ENCODE measurements at places on chromosomes 6 and 20. TPM values are rescaled to one million over a fixed set of nuclear protein-coding genes. Genes with fewer than 3 reads are reported as not detected.
A peak's percentile ranks its signal among the peaks of the same experiment; 100 is the strongest.

DNA sequence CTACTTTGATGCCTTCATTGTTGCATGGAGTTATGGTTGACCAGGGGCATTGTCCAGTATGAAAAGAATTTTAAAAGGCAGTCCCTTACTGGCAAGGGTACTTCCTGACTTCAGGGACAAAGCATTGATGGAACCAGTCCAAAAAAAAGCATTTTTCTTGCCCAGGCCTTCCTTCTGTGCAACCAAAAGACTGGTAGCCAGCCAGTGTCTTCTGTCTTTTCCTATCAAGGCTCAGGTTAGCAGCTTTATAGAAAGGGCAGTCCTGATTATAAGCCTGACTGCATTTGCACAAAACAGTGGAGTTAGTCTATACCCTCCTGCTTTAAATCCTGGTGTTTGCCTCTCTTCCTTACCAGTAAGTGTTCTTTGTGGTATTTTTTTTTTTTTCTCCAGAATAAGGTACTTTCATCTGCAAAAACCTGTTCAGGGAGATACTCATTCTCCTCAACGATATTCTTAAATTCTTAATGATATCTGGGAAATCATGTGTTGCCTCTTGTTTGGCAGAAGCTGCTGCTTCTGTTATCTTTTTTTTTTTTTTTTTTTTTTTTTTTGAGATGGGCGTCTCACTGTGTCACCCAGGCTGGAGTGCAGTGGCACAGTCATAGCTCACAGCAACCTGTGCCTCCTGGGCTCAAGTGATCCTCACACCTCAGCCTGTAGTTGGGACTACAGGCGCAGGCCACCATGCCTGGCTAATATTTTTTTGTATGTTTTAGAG, 33.9 kb downstream of the SCAF8 start:
- H3K4me1 ChIP-seq: peaks cover 79% of the 10 kb centered on the region
- H3K27me3 ChIP-seq: no peaks in the 10 kb centered on the region
- peaks cover 36% of the 10 kb centered on the region for H3K36me3 ChIP-seq
- H3K27ac ChIP-seq: no peak overlapping the region
- DNase-seq: no peak
- no peak overlapping the region for H3K4me3 ChIP-seq

DNA sequence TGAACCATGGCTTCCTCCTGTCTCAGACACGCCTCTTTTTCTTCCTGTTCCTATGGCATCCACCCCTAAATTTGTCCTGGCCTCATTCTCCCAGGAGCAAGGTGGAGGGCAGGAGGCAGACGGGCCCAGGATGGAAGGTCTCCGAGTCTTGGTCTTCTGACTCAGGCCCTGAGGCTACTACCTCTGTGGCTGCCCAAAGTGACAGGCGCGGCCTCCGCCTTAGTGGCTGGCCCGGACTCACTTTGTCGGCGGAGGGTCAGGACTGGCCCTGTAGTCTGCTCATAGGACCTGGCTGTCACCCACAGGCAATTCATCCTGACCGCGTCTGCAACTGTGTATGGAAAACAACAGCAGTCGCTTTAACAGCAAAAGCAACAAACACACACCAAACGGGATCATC, 263.1 kb upstream of the SUPT3H start:
- no peaks in the 10 kb centered on the region for H3K36me3 ChIP-seq
- no peaks in the 10 kb centered on the region for H3K27me3 ChIP-seq
- H3K27ac ChIP-seq: no peak overlapping the region
- no peak for DNase-seq
- H3K4me3 ChIP-seq: no peak overlapping the region

Gene PHACTR3
- total RNA-seq: not detected

Gene TBXT
- total RNA-seq: 0.10 TPM

Gene OVOL2
- not detected for total RNA-seq

Gene PTCRA
- not detected for total RNA-seq

DNA sequence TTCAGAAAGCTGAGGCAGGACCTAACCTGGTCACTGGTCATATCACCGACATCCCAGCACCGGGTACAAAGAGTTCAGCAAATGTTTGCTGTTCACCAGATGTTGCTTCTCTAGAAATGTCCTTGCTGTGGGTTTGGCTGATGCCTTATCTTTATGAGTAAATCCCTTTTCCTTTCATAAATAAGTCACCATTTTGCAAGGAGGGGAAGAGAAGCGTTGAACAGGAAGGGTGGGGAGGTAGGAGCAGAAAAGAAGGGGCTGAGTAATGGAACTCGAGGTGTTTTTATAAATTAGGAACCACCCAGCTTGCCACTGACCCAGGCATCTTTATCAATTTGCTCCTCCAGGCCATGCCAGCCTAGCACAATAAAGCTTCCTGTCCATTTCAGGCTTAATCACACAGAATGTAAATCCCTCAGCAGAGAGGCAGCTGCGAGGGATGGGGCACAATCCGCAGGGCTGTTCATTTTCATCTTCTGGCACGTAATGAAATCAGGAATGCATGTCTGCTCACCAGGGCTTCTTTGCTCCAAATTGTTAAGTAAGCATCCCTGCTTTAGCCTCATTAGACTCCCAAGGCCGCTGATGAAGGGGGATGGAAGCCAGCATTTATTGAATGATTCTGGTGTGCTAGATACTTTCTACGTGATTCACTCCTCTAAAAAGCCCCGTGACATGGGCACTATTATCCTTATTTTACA, 371.9 kb upstream of the CHD6 start:
- no peak overlapping the region for H3K4me3 ChIP-seq
- H3K27ac ChIP-seq: no peak overlapping the region
- DNase-seq: no peak
- H3K36me3 ChIP-seq: no peaks in the 10 kb centered on the region
- no peaks in the 10 kb centered on the region for H3K4me1 ChIP-seq

Gene COL21A1
- total RNA-seq: not detected

DNA sequence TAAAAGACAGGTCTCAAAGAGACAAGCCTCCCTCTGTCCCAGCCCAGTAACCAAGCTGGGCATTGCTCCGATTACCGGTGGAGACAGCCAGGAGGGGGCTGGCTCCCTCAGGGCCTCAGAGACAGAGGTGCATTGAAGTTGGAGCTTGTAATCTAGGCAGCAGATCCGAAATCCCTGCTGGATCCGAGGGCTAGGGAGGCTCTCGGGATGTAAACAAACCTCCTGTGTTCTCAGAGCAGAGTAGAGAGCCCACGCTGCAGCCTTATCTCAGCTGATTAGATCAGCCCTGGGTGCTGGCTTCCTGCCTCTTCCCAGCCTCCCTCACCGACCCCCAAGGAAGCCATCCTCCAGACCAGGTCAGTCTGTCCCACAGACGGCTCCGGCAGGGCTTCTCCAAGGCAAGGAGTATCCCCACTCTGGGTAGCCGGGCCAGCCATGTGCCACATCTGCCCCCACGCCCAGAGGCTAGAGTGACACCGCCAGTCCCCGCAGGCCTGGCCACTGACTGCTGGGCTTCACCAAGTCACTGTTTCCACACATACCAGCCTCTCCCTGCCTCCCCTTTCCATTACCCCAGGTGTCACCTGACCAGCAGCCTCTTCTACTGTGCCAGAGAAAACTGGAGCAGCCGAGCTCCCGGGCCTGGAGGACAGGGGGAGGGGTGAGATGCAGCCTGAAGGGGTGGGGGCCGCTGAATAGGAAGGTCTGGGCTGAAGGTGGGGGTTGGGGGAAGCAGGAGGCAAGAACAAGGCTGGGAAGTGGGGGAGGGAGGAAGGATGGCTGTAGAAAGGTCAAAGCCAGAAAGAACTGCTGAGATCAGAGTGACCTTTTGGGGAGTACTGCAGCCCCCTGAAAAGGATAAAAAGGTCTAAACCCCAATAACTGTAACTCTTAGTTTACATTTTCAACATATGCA, 6.0 kb downstream of the SDC4 start:
- peaks cover 16% of the 10 kb centered on the region for H3K27me3 ChIP-seq
- no peaks in the 10 kb centered on the region for H3K4me1 ChIP-seq
- H3K36me3 ChIP-seq: no peaks in the 10 kb centered on the region
- no peak overlapping the region for H3K27ac ChIP-seq
- no peak overlapping the region for H3K4me3 ChIP-seq
- no peak for DNase-seq

- no peak for DNase-seq
- no peaks in the 10 kb centered on the region for H3K27me3 ChIP-seq
- no peak overlapping the region for H3K4me3 ChIP-seq
- H3K27ac ChIP-seq: no peak overlapping the region
- H3K4me1 ChIP-seq: peaks cover 26% of the 10 kb centered on the region
- no peaks in the 10 kb centered on the region for H3K36me3 ChIP-seq
Observed at GRCh38 chr6:137387096-137387764, 107.0 kb downstream of the OLIG3 start.

DNA sequence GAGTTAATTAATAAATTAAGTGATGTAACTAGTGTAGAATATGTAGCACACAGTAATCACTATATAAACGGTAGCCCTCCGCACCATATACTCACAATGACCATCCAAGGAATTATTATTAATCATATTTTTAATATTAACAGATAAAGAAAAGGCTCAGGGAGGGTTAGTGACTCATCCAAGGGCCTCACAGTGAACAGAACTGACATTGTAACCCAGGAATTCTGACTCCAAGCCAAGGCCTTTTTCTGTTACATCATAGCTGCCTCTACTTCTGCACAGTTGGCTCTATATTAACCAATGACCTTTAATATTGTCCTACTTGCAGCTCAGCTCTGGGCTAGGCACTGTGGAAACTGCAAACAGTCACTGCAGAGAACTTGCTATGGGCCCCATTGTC, 117.5 kb upstream of the SIRPG start:
- no peaks in the 10 kb centered on the region for H3K36me3 ChIP-seq
- peaks cover 17% of the 10 kb centered on the region for H3K4me1 ChIP-seq
- H3K27ac ChIP-seq: no peak overlapping the region
- DNase-seq: no peak
- peak overlapping the region; percentile 9 for H3K4me3 ChIP-seq

Gene IPCEF1
- total RNA-seq: 1.8 TPM

- no peak overlapping the region for H3K4me3 ChIP-seq
- H3K4me1 ChIP-seq: no peaks in the 10 kb centered on the region
- H3K36me3 ChIP-seq: no peaks in the 10 kb centered on the region
- H3K27ac ChIP-seq: no peak overlapping the region
- no peaks in the 10 kb centered on the region for H3K27me3 ChIP-seq
Observed at GRCh38 chr6:140857739-140858380, 1274.9 kb upstream of the GJE1 start.

DNA sequence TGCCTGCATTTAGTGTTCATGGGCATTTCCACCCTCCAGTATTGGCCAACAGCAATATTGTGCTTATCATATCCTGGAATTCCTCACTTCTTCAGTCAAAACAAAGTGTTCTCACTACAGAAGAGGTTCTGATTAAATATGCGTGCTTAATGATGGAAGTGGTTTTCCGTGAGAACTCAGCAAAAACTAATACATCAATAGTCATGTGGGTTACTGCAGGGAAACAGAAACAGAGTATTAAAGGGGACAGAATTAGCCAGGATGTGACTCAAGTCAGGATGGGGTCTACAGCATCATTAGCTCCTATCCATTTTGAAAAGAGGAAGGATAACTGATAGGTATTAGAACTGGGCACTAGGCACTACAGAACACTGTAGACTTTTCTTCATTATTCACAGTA, 384.6 kb downstream of the CDKAL1 start:
- H3K4me3 ChIP-seq: no peak overlapping the region
- H3K27me3 ChIP-seq: no peaks in the 10 kb centered on the region
- H3K36me3 ChIP-seq: peaks cover 22% of the 10 kb centered on the region
- no peak overlapping the region for H3K27ac ChIP-seq
- no peak for DNase-seq

- H3K4me3 ChIP-seq: no peak overlapping the region
- peak overlapping the region; percentile 50 for H3K27ac ChIP-seq
- peaks cover 53% of the 10 kb centered on the region for H3K36me3 ChIP-seq
- H3K27me3 ChIP-seq: no peaks in the 10 kb centered on the region
Observed at GRCh38 chr20:63284544-63284949, 8.4 kb upstream of the COL20A1 start.

- H3K36me3 ChIP-seq: no peaks in the 10 kb centered on the region
- no peak overlapping the region for H3K27ac ChIP-seq
- H3K4me3 ChIP-seq: no peak overlapping the region
- H3K4me1 ChIP-seq: no peaks in the 10 kb centered on the region
Observed at GRCh38 chr6:147029923-147030322, 174.3 kb upstream of the STXBP5 start.

- no peak for DNase-seq
- no peak overlapping the region for H3K4me3 ChIP-seq
- H3K4me1 ChIP-seq: no peaks in the 10 kb centered on the region
- H3K36me3 ChIP-seq: no peaks in the 10 kb centered on the region
- no peak overlapping the region for H3K27ac ChIP-seq
- peaks cover 6% of the 10 kb centered on the region for H3K27me3 ChIP-seq
Observed at GRCh38 chr20:17419479-17420041, 111.6 kb downstream of the BFSP1 start.
